GM12865 (cell line): ENCODE measurements at places on chromosomes 5 and 9.
A peak's percentile ranks its signal among the peaks of the same experiment; 100 is the strongest.

- DNase-seq: peak; percentile 75
These were observed 164.8 kb upstream of the VCAN start for GRCh38 chr5:83306572-83307241.

- DNase-seq: peak; percentile 24
These were observed 1401.4 kb downstream of the EFNA5 start for GRCh38 chr5:106269252-106269843.

- DNase-seq: peak; percentile 11
These were observed 415.4 kb upstream of the SEMA6A start for GRCh38 chr5:116989995-116990394.

GRCh38 chr9:13478160-13478559, 198.7 kb upstream of the MPDZ start:
- DNase-seq: no peak
